Renal pelvis (tissue), 12 donors: ENCODE measurements at places on chromosomes 16 and 17. TPM values are rescaled to one million over a fixed set of nuclear protein-coding genes. Genes with fewer than 3 reads are reported as not detected.

Gene B3GNT9
- polyA plus RNA-seq = 8.2 TPM

Gene SOX8
- 5.1 TPM for polyA plus RNA-seq

Gene CIITA
- polyA plus RNA-seq = 6.7 TPM

GRCh38 chr17:48148854-48149786 is 41.6 kb downstream of the SNX11 start:
- DNase-seq = no peak

- no peak for DNase-seq
Measured at GRCh38 chr16:325375-326145, 27.0 kb downstream of the AXIN1 start.

GRCh38 chr16:30924913-30925631 is 1.7 kb downstream of the FBXL19 start:
- DNase-seq = no peak

DNA sequence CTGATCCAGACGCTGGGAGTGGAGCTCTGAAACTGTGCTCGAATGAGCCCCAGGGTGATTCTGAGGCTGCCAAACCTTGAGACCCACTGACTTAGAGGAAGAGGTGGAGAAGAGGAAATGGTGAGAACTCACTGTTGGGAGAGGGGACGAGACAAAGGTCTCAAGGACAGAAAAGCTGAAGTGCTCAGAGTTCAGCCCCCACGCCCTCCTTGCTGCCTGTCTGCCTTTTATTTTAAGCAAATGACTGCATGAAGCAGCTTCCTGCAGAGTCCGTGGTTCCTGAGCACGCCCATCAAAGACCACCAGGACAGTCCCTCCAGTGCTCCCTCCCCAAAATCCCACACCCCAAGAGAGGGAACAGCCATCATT is 20.4 kb downstream of the COTL1 start:
- no peak for DNase-seq

- DNase-seq = no peak
Measured at GRCh38 chr17:64399071-64399766, 8.6 kb upstream of the PECAM1 start.

GRCh38 chr16:27756206-27756970 is 206.4 kb downstream of the KATNIP start:
- no peak for DNase-seq

DNA sequence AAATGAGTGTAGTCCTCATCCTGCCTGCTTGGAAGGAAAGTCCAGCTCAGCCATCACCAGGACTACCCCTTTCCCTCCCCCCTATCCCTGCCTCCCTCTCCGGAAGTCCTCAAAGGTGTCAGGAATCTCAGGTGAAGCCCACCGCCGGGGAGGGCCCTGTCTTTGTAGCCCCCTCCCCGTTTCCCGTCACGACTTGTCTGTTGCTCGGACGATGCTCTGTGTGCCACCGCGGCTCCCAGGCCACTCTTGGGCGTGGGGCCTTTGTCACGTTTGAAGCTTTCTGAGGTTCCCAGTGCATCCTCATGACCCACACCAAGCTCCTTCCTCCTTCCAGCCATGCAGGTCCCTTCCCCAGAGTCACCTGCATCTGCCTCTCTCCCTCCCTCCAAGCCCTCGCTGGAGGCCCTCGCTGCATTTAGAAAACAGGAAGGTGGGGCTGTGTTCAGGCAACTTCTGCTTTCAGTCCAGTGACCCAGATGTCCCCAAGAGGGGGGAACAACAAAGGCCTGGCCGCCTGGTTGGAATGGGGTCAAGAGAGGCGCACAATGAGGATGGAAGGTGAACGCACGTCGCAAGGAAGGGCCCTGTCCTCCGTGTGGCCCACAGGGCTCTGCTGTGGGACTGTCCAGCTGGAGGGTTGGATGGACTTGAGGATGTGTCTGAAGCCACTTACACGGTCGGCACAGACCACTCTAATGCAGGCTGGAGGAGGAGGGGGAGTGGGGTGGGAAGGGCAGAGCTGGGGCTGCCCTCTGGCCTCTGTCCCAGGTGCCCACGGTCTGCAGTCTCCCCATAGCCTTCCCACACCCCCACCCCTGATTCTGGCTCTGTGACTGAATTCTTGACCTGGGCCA is 59.9 kb downstream of the OR1D5 start:
- DNase-seq = no peak

DNA sequence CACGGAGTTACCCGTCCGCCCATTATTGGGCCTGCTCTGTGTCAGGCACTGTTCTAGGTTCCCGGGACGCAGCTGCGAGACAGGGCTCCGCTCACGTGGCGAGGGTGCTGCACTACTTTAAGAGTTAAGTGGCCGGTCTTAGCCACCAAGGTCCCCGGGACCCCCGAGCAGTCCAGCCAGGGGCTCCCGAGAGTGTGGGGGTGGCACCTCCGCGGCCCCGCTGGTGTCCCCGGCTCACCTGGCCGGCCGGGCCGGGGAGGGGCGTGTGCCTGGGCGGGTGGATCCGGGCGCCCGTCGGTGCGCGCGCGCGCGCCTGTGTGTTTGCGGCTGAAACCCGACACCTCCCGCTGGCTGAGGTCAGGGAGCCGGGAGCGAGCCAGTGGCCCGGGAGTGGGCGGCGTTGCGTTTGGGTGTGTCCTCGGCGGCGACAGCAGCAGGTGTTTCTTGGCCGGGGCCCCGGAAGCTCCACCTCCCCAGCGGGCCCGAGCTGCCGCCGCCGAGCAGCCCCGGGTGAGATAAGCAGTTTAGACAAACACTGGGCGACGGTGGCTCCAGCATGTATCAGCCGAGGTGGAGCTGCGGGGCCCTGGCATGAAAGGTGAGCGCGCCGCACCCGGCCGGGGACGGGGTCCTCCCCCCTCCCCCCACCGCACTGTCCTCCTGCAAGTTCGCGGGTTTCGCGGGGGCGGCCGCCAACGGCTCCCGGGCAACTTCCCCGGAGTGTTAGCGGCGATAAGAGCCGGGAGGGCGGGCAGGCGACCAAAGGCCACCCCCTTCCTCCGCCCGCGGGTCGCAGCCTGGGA is at the start of gene GSE1:
Gene GSE1, plus strand, starts transcription at position 522 of the 803 bp plus-strand sequence. Its CDS starts 70 bp downstream, at position 592.
- peak; percentile 90 for DNase-seq
